ENCODE measurements at places on chromosomes 11 and 22. TPM values are rescaled to one million over a fixed set of nuclear protein-coding genes. Genes with fewer than 3 reads are reported as not detected.

GRCh38 chr11:119739021-119739703, 10.2 kb upstream of the NECTIN1 start:
- no peaks in the 10 kb centered on the region for H3K36me3 ChIP-seq
- H3K4me3 ChIP-seq = no peak overlapping the region
- H3K27me3 ChIP-seq = no peaks in the 10 kb centered on the region
- H3K27ac ChIP-seq = no peak overlapping the region

DNA sequence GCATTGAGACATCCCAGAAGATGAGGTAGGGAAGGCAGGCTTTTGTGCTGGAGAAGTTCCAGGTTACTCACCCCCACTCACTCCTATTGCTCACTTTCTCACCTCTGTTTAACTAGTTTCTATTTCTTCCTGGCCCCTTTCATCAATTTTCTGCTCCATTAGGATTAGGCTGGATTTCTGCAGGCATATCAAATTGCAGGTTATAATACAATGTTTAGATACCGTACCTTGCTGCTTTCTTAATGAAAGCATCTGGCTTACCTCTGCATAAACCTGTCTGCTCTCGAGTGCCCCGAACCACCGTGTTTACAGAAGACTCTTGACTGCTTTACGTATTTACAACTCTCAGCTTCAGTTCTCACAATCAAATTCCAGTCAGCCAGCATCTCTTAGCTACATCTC, 173.7 kb downstream of the ADAMTS15 start:
- no peak overlapping the region for H3K4me3 ChIP-seq
- no peak for DNase-seq
- H3K36me3 ChIP-seq = no peaks in the 10 kb centered on the region

DNA sequence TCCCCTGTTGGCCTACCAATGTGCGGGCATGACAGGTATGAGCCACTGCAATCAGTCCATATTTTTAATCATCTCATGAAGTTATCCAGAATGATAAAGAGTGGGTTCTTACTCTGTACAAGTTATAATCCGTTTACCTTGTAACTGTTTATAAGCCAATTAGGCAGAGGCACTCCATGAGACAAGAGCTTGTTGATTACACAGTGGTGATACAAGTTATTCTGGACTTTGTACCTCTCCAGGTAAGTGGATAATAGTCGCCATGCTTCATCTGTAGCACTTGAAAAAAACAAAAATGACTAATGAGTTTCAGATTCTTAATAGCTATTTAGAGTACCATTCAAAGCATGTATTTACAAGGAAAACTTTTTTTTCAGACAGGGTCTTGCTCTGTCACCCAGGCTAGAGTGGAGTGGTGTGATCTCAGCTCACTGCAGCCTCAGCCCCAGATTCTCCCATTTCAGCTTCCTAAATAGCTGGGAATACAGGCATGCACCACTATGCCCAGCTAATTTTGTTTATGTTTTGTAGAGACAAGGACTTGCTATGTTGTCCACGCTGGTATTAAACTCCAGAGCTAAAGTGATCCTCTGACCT, 17.7 kb upstream of the FNBP4 start:
- H3K4me1 ChIP-seq = peaks cover 12% of the 10 kb centered on the region
- H3K27ac ChIP-seq = peak overlapping the region; percentile 42
- DNase-seq = no peak

DNA sequence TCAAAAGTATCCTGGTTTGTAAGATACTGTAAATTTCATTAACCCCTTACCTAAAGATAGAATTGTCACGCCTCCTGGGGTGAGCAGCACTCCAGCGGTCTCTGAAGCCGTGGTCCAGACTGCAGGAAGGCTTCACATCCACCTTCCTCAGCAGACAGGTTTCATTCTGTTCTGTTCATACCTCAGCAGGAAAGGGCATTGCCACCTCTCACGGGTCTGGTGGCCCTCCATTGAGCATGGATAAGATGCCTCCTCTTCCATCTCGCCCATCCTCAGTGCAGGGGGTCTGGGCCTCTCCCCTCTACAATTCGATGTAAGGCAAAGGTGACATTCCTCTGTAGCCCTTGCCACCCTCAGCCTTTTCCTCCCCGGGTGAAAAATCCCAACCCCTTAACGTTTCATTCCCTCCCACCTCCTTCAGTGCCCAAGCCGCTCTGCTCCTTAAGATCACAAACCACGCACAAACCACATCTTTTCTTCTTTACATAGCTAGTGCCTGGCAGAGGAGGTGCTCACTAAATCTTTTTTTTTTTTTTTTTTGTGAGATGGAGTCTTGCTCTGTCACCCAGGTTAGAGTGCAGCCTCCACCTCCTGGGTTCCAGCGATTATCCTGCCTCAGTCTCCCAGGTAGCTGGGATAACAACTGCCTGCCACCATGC, 28.5 kb downstream of the RPUSD4 start:
- no peak overlapping the region for H3K4me3 ChIP-seq
- H3K36me3 ChIP-seq = no peaks in the 10 kb centered on the region
- no peak overlapping the region for H3K27ac ChIP-seq
- DNase-seq = no peak
- H3K27me3 ChIP-seq = no peaks in the 10 kb centered on the region
- no peaks in the 10 kb centered on the region for H3K4me1 ChIP-seq

Gene LAYN
- 2.6 TPM for total RNA-seq

All from cardiac muscle cell (in vitro differentiated cells and primary cell).